RWPE1 (cell line): ENCODE measurements at places on chromosomes 5 and 9.

GRCh38 chr5:7751874-7752273 is 99.1 kb downstream of the CFAP90 start:
- DNase-seq = no peak

DNA sequence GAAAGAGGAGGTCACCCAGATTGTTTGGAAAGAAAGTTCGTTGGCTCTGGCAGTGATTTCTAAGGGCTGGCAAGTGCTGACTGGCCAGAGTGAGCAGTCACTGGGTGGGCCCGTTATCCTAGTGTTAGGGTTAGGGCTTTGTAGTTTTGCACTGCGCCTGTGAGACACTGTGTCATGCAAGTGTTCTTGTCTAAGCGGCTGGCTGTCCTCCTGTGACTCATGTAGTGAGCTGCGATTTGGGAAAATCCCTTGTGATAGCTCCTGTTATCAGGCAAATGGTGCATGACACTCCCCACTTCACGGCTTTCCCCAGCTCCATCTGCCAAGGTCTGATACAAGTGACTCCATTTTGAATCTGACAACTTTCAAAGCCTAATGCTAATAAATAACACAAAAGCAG is 526.0 kb upstream of the ADAMTS16 start:
- no peak for DNase-seq

- DNase-seq = no peak
These were observed 54.1 kb upstream of the DAB2 start for GRCh38 chr5:39478863-39479262.

DNA sequence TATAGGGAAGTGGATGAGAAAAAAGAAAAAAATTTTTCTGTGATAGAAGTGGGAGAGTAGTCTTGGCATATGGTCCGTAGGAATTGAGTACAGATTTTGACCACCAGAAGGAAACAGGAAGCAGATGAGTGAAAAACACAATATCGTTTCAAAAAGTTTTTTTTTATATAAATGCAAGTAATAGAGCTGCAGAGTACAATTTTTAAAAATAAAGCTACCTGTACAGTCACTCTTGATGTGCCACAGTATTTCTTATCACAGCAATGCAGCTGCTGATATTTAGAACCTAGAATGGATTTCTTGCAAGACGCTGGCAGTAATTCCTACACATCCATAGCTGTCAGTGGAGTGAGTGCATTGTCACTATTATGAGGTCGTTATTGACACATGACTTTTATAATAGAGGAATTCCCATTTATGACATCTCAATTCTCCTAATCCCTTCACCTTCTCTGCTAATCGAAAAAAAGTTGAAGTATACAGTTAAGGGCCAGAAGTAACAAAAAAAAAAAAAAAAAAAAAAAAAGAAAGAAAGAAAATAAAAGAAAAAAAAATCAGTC is 477.7 kb downstream of the TAF11L14 start:
- DNase-seq = no peak

DNA sequence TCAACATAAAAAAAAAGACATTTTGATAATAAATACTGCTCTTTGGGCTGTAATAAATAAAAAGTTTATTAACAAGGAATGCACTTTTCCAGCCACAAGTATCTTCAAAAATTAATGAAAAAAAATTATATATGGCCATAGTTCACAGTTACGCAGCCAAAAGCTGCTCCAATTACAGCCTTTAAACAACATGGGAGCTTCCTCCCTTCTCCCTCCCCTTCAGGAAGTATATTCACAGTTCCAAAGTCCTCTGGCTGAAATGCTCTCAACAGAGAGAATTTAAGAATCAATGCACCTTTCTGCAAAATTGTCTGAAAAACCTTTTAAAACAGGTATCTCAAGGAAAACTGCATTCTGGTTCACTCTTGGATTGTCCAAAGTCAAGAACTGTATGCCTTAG is 5.9 kb downstream of the PLK2 start:
- no peak for DNase-seq

GRCh38 chr9:38182321-38182720 is 113.3 kb upstream of the SHB start:
- no peak for DNase-seq

GRCh38 chr5:32222723-32223470 is 48.8 kb upstream of the GOLPH3 start:
- no peak for DNase-seq
